Activated naive CD4-positive, alpha-beta T cell (primary cell): ENCODE measurements at places on chromosomes 2 and 18.

DNA sequence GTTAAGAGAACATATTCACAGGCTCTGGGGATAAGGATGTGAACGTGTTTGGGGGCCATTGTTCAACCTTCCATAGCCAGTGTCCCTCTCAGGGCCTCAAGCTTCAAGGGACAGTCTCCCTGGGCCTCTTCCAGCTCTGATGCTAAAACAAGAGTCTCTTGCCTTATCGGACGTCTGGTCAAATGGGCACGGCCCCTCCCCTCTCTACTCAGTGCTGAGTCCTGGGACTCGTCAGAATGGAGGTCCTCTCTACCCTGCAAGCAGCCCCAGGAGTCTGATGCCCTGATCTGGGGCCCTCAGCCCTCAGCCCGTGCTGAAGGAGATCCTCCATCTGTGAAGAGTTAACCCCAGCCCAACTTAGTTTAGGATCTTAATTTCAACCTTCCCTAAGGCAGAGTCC lies 198.2 kb downstream of the ZFP36L2 start:
- DNase-seq = no peak

- DNase-seq = no peak
Measured at GRCh38 chr2:11762799-11763461, 16.5 kb downstream of the LPIN1 start.

DNA sequence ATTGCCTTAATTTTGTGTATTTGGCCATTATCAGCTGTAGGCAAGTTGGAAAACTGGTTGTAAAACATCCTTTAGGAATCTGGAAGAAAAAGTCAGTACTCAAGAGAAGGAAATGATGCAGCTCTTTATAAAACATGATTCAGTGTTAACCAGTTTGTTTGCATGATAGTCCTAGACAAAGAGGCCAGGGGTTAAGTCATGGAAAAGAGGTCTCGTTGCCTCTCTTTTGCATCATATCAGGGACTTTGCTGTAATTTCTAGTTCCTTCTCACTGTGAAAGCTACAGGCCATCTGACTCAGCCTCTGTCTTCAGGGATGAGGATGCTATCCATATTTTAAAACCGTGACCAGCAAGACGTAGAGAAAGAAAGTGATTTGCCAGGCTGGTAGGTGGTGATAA lies 38.0 kb downstream of the NPAS2 start:
- DNase-seq = no peak

DNA sequence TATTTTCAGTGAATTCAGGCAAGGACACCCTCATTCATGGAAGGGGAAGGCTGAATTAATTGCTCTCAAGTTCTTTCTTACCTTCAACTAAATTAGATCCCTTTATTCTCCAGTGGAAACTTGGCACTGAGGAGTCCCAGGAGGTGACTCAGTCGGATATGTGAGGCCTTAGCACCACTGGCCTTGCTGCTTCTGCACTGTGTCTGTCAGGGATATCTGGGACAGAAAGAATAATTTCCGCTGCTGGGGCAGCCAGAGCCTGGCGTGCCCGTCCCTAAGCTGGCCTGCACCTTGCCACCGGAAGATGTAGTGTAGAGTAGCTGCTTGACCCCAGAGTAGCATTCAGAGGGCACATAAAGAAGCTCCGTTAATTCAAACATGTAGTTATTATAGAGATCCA lies 53.4 kb downstream of the LIMS1 start:
- no peak for DNase-seq

- no peak for DNase-seq
Measured at GRCh38 chr2:174675615-174676014, 78.0 kb upstream of the WIPF1 start.

DNA sequence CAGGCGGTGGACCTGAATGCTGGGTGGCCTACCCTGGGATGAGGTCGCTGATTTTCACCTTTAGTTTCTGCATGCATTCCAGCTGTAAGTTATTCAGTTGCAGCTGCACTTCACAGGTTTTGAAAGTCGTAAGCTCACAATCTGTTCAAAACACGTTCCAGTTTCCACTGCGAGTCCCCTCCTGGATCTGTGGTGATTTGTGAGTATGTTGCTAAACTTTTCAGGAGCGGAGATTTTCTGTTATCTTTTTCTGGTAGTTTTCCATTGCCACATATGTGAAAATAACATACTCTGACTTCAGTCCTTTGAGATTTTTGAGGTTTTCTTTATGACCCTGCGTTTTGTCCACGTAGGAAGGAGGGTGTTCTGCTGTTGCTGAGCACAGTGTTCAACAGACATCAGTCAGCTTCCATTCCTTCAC lies 102.1 kb downstream of the SNTG2 start:
- no peak for DNase-seq

DNA sequence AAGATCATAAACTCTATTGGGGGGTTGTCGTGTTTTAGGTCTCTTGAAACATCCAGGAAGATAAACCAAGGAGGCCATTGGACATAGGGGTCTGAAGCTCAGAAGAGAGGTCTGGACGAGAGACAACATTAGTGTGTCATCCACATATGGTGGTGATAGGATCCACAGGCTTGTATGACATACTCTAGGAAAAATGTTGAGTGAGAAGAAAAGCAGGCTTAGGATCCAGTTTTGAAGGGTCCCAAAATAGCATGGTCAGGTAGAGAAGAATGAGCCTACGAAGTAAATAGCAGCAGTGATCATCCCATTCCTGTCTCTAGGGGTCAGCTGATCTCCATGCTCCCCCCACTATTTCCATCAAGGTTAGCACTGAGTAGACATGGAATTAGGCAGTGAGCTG lies 166.8 kb downstream of the ANKRD30B start:
- no peak for DNase-seq

GRCh38 chr2:6692819-6693218 lies 172.9 kb downstream of the CMPK2 start:
- DNase-seq = no peak

DNA sequence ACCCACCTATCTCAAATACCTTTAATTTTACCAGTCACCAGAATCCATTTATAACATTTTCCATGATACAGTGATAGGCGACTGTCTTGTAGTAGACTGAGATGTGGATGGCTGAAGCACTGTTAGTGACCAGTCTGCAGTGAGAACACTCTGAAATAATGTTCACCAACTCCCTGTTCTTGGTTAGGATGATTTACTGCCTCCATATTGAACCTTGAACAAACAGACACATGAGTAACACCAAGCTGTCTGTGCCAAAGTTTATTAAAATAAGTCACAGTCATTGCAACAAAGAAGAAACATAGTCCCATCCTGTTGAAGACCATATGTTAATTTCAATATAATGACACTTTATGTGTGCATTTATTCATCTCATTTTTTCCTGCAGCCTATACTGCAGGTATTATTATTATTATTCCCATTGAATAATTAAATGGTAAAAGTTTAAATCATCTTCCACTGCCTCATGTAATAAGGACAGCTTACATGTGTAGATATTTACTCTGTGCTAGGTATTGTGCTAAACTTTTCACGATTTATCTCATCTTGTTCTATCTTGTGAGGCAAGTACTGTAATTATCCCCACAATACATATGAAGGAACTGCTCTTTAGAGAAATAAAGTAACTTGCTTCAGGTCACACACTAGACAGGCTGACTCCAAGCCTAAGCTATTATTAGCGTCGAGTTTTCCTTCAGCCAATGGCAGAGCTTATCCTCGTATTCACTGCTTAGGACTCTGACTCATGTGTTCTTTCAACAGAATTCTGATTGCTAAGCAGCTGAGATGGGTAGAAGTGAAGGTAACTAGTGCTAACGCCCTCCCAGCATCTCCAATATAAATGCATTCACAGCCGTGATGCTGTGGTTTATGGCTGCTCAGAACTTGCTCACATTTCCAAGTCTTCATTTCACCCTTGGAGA lies 62.5 kb downstream of the ONECUT2 start:
- no peak for DNase-seq

GRCh38 chr2:30823452-30823851 lies 16.2 kb upstream of the CAPN13 start:
- no peak for DNase-seq

DNA sequence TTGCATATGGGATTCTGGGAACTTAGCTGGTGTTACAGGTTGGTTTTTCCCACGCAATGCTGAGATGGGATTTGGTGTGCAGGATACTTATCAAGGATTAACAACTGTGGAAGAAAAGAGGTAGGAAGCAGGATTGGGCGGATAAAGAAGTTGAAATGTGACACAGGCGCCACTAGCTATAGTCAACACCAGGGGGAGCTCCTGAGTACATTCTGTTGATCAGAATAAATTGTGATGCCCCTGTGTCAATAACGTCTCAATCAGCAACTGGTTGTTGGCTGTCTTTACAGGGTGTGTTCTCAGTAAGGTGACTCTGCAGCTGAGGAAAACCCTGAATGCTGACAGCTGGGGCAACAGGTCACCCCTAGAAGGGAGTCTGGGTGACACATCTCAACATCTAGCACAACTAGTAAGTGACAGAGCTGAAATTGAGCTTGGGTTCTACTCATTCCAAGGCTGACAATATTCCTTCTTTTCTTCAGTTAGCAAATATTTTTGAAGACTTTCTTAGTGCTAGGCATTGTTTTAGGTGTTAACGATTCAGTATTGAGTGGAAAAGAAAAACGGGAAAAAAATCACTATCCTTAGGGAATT lies 143.0 kb downstream of the ARL6IP6 start:
- no peak for DNase-seq

DNA sequence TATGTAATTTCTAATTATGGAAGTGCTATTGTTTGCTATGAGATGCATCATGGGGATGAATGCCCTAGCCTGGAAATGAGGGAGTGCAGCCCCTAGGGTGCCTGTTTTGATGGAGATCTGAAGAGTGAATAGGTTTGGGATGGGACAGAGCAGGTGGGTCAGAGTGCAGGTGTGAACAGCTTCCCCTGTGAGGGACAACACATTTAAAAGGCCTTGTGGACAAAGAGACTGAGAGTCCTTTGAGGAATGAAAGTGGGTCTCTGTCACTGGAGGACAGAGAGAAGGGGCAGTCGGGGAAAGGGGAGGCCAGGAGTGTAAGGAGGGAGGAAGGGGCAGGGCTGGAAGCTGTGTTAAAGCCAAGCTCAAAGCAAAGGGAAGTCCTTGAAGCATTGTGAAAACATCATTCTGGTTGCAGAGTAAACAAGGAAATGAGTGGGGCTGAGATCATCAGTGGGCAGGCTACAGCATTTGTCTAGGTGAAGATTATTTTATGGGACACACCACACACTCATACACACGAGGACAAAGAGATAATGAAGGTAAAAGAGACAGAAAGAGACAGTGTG lies 877.6 kb downstream of the SLC4A3 start:
- no peak for DNase-seq

DNA sequence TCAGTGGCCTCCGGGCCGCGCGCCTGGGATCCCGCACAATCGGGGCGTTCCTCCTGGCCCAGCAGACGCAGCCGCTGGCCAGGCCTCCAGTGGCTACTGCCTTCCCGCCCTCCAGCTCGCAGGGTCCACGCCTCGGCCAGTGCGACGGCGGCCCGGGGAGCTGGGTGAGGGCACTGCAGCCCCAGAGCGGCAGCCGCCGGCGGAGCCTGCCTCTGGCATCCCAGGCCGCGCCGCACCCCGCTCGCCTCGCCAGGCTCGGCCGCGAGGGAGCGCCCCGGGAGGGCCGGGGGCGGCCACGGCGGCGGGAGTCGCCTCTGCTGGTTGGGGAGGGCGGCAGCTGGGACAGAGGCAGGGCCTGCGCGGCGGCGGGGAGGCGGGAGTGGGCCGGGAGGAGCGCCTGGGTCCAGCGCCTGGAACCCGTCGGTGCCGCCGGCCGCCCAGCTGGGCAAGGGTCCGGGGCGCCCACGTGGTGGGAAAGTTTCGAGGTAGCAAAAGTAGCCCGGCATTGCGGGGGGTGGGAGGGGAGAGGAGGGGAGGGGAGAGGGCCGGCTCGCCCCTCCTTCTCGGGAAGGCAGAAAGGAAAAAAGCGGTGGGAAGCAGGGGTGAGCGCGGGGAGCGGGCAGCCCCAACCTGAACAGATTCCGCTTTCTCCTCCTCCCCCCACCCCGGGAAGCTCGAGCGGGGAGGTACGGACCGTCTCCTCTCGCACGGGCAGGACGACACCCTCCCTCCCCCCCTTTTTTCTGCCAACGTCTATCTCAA lies 1.5 kb upstream of the INHBB start:
- DNase-seq = no peak

GRCh38 chr2:237782181-237782580 lies 16.4 kb upstream of the RBM44 start:
- no peak for DNase-seq

DNA sequence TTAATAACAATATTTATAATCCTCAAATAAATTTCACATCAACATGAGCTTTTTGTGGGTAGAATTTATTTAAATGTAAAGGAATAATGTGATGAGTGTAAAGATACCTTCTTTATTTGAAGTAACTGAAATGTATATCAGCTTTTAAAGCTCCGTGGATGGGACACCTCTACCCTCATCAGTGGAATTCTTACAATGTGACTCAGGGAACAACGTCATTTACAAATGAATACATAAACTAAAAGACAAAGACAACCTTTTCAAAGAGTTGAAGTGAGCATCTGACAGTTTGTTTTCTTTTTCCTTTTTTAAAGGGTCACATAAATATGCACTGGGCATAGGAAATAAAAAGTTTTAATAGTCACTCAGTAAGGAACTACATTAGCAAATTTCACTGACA lies 1127.0 kb upstream of the CRIM1 start:
- no peak for DNase-seq

- no peak for DNase-seq
Measured at GRCh38 chr2:199895406-199895805, 15.7 kb upstream of the C2orf69 start.

- DNase-seq = no peak
Measured at GRCh38 chr2:75324861-75325284, 125.6 kb upstream of the TACR1 start.

DNA sequence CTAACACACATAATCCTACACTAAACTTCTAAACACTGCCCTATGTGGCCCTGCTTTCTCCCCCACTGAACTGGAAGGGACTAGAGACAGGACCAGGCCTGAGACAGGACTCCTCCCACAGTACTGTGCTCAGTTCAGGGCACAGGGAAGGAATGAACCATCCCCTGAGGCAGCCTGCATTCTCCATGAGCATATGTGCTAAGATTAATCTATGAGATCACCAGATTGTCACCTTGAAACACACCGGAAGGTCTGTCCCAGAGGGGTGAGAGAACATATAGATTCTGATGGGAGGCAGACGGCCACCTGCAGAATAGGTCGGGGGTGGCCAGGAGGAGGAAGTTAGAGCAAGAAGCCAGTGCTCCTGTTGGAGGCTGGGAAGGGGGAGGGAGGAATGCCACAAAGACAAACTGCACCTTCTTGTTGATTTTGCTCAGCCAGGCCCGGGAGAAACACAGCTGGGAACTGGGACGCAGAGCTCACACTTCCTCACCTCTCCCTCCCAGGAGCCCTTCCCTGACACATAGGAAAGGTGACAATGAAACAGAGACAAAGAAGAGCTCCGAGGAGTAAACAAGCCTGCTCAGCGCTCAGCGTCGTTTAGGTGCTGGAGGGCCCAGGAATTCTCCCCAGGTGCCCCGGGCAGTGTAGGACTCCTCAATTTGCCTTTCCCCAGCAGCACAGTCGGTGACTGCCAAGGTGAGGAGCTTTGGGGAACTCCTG lies 52.1 kb downstream of the ZBTB7C start:
- DNase-seq = no peak

GRCh38 chr2:94996305-94997100 lies 29.0 kb upstream of the MAL start:
- no peak for DNase-seq
